ENCODE measurements at places on chromosomes 4 and X. TPM values are rescaled to one million over a fixed set of nuclear protein-coding genes. Genes with fewer than 3 reads are reported as not detected.

Gene CSAG1
- not detected for total RNA-seq

Gene MAOB
- 1.2 TPM for total RNA-seq

Gene ZNF275
- 0.87 TPM for total RNA-seq

Gene PHKA1
- 2.0 TPM for total RNA-seq

Gene PLAC1
- not detected for total RNA-seq

Gene CSAG2
- total RNA-seq = not detected

Gene MSX1
- not detected for total RNA-seq

Gene SLC2A9
- 4.5 TPM for total RNA-seq

Gene PRAF2
- total RNA-seq = not detected

Gene MAGEA2B
- total RNA-seq = not detected

Gene NHSL2
- under 0.01 TPM for total RNA-seq

Gene SATL1
- not detected for total RNA-seq

Gene RHOH
- total RNA-seq = 1.3 TPM

Gene SPANXA1
- total RNA-seq = not detected

Gene IL13RA1
- total RNA-seq = 70.1 TPM

Gene MAGEC3
- total RNA-seq = not detected

Gene AWAT2
- not detected for total RNA-seq

Gene SPIN4
- 7.5 TPM for total RNA-seq

Gene PABPC1L2A
- total RNA-seq = not detected

Gene ZXDB
- 5.8 TPM for total RNA-seq

Gene TTC29
- total RNA-seq = not detected

Gene PAGE3
- total RNA-seq = not detected

Gene COL4A6
- total RNA-seq = 30.8 TPM

Gene PNMA6F
- total RNA-seq = not detected

Gene FRG2
- not detected for total RNA-seq

Gene SPANXA2
- not detected for total RNA-seq

Gene DIPK2B
- total RNA-seq = 10.3 TPM

Gene ASB12
- total RNA-seq = not detected

Gene BMX
- not detected for total RNA-seq

Gene NPY1R
- 21.6 TPM for total RNA-seq

Gene ZNF157
- not detected for total RNA-seq

Gene PFKFB1
- total RNA-seq = 2.0 TPM

Gene USP17L28
- not detected for total RNA-seq

Gene PHEX
- not detected for total RNA-seq

Gene PCSK1N
- 46.6 TPM for total RNA-seq

Gene HELT
- total RNA-seq = not detected

Gene RRH
- total RNA-seq = not detected

Gene NONO
- total RNA-seq = 252 TPM

Gene CYBB
- total RNA-seq = 2.9 TPM

Gene CT45A5
- total RNA-seq = not detected

Gene MAPK10
- total RNA-seq = 103 TPM

Gene MAGEA12
- total RNA-seq = not detected

Gene IGBP1
- 77.6 TPM for total RNA-seq

Gene SYTL5
- 18.9 TPM for total RNA-seq

Gene BEX3
- 28.6 TPM for total RNA-seq
